ENCODE measurements at places on chromosomes 4 and X. TPM values are rescaled to one million over a fixed set of nuclear protein-coding genes. Genes with fewer than 3 reads are reported as not detected.

GRCh38 chrX:16114611-16115010, 8.8 kb upstream of the GRPR start:
- DNase-seq: no peak

GRCh38 chr4:140996766-140997165, 136.5 kb downstream of the RNF150 start:
- no peak for DNase-seq

GRCh38 chrX:16671005-16671404, 21.0 kb downstream of the S100G start:
- no peak for DNase-seq

GRCh38 chr4:148067301-148067916, 335.5 kb downstream of the ARHGAP10 start:
- DNase-seq: no peak

DNA sequence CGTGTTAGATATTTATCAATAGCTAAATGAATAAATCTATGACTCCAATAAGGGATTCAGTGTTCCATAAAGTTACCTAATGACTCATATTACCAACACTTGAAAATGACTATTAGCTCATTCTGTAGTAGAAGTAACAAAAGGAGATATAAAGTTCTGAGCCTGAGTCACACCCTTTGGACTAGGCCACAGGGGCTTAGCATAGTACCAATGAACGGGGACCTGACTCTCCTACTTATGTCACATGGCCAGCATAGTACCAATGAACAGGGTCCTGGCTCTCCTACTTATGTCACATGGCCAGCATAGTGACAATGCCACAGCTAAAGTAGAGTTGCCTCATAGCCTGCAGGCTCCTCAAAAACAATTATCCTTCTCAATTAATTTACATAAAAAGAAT, 43.7 kb downstream of the MAGEB16 start:
- DNase-seq: no peak

The SEC24B gene
- total RNA-seq: 21.7 TPM

The ELF4 gene
- 60.3 TPM for total RNA-seq

GRCh38 chr4:187724456-187724855, 271.1 kb upstream of the ZFP42 start:
- no peak for DNase-seq

DNA sequence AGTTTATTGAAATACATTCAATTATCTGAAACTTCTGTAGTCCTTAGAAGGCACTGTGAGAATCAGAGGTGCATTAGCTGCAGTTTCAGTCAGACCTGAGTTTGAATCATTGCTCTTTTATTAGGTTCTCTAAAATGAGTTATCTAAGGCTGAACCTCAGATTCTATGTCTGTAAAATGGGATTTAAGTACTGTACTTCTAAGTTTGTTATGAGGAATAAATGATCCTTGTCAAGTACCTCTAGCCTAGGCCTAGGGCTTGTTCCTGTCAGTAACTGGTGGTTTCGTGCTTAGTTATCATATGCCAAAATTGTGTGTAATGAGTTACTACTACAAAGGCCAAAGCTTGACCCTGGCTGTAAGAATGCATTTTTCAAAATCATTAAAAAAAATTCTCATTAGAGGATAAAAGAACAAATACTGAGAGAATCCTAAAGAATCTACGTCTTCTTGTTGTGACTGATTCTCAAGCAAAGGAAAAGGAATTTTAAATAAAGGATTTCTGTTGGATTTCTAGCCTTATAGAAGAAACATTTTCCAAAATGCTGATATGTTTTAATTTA, 65.8 kb downstream of the SLIT2 start:
- DNase-seq: no peak

DNA sequence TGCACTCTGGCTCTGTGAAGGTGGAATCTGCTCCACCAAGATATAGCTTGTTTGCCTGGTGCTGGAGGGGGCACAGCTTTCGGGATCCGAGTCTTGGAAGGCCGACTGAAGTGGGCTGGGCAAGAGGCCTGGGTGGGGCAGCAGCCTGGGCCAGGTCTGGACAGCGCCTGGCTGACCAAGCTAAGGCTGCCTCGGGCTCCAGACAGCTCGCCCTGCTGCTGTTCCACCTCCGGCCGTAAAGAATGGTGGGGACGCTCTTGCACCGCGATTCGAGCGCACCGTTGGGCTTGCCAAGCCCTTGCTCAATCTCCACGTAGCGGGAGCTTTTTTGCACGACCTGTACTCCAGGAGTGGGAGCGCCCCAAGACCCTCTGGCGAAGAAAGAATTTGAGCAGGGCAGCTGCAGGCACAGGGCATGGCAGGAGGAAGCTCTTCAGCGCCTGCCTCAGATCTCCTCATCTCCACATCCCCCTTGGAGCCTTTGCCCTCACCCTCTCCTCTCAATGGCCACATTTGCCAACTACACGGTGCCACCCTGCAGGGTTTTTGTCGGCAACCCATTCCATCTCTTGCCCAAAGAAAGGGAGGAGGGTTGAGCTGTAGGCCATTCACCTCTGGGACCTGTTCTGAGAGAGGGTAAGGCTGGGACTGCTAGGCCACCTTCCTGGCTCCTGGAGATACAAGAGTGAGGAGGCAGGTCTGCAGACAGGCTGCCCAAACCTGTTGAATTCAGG, 18.9 kb downstream of the CNGA2 start:
- peak; percentile 71 for DNase-seq

- DNase-seq: no peak
Observed at GRCh38 chrX:39047174-39047573, 245.9 kb downstream of the MID1IP1 start.

- DNase-seq: no peak
Observed at GRCh38 chr4:125750828-125751466, 436.2 kb downstream of the FAT4 start.

DNA sequence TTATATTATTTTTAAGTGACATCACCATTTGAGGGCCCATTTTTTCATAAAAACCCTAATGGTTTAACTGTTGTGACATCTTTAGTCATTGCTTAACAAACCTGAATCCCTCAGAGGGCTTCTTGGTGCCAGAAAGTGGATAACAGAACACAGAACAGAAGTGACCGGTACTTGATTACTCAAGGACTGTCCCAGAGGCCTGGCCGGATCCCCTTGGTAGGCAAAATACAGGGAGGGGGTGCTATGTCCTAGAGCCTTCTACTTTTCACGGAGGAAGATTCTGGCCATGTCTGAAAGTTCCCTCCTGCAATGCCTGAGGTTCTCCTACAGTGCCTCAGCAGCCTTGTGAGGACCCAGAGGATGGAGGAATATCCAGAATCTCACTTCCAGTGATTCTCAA, 94.3 kb upstream of the DCLK2 start:
- DNase-seq: no peak

- DNase-seq: no peak
Observed at GRCh38 chr4:180832073-180832472, 1411.1 kb upstream of the TENM3 start.

The C4orf50 gene
- total RNA-seq: not detected

GRCh38 chrX:120029354-120029753, 48.1 kb downstream of the RHOXF2B start:
- no peak for DNase-seq

The GLRA2 gene
- not detected for total RNA-seq

Measured in PC-9 (cell line).